Right ventricle myocardium inferior (tissue), 1 donor: ENCODE measurements at places on chromosomes 16 and 17.

GRCh38 chr17:37031493-37032083 lies 82.8 kb downstream of the AATF start:
- no peak for DNase-seq

DNA sequence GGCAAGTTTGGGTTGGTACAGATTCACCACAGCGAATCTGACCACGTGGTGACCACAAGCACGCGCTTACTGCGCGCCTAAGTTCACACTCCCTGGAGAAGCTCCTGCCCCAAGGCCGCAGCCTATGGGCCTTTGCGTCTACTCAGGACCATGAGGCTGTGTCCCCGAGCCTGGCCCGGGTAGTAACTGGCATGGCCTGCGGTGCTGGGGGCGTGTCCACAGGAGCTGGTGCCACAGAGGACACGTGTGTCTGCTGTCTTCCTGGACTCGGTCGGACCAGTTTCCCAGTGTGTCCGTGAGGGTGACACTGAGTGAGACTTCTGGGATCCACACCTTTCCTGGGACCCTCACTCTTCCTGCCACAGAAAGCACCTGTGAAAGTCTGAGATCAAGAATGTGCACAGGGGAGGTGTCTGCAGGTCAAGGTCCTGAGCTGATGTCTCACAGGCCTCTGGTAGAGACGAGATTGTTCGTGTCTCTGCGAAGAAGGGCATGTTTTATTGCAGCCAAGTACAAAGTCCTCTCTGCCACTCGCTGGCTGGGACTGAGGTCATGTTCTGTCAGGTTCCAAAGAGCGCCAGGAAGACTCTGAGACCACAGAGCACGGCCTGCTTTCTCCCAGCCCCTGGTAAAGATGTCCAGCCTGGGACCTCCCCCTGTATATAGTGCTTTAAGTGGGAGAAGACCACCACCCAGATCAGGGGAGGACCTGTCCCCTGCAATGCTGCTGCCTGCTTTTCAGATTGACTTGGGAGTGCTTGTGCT lies 25.2 kb upstream of the CAPN15 start:
- no peak for DNase-seq

DNA sequence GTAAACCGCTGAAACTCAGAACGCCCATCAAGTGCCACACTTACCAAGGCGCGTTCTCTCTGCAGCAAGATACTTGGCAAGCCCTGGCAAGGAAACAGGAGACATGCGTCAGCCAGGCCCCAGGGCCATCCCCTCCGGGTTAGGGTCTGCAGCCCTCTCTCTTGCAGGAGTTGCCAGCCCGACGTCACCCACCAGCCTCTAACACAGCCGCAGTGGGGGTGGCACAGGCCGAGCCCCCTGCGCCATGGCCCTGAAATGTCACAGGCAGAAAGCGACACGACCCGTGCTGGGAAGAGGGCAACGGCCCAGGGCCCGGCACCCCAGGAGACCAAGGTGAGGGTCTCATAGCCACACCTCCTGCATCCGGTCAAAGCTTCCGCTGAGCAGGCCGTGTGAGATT lies 21.9 kb downstream of the ELAC2 start:
- no peak for DNase-seq

- DNase-seq = no peak
Measured at GRCh38 chr17:57732062-57732461, 13.0 kb downstream of the CCDC182 start.

DNA sequence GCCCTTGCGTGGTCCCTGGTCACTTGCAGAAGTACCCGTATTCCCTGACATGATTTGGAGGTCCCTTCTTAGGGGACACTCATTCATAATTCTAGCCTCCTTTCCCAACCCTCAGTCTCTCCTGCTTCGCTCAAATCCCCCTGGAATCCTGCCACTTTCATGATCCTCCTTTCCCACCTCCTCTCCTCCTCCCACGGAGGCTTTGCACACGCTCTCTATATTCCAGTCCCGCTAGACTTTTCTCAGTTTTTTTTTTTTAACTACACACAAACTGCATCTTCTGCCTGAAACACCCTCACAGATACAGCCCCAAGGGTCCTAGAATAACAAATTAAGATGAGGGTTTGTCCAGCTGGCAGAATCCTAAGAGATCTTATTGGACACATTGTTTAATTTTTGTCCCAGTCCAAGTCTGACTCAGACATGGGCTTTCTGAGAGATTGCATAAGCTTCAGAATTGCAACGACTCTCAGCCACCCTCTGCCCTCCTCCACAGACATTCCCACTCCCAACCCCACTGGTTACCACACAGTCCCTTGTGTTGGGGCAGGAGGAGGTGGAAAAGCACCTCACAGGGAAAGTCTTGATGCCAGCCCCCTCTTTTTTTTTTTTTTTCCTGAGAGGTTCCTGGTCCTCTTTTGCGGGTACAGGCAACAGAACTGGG lies 739.5 kb upstream of the EEF2KMT start:
- DNase-seq = no peak
